ENCODE measurements at places on chromosomes 1 and 21. TPM values are rescaled to one million over a fixed set of nuclear protein-coding genes. Genes with fewer than 3 reads are reported as not detected.

- no peak for DNase-seq
These were observed 38.6 kb downstream of the GADD45A start for GRCh38 chr1:67723620-67724019.

The UQCRHL gene
- total RNA-seq: 0.83 TPM

DNA sequence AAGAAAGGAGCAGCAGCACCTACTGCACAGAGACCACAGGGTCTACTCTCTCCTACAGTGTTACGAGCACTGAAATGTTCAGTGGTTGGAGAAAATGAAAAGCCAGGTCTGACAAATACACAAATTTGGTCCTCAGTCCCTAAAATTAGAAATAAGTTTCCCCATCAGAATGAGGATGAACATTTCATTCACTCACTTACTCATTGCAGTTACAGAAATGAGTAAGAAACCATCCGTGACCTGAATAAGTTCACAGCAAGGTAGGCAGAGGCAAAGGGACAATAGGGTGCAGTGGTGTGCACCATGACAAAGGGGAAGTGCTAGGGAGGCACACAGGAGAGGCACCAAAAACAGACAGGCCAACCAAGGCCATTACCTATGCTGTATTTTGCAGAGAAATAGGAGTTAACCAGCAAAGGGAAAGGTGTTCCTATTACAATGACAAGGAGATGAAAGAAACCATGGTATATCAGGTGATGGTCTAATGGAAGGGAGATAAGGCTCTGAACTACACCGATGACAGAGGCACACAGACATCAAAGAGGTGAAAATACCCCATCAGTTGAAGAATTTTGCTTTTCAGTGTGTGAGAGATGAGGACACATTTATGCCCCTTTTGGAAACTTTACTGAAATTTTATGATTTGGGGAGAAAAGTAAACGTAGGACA is 29.4 kb downstream of the VAV3 start:
- no peak for DNase-seq

GRCh38 chr1:80448081-80448480 is 1352.7 kb upstream of the ADGRL2 start:
- no peak for DNase-seq

The TNFRSF8 gene
- 0.46 TPM for total RNA-seq

DNA sequence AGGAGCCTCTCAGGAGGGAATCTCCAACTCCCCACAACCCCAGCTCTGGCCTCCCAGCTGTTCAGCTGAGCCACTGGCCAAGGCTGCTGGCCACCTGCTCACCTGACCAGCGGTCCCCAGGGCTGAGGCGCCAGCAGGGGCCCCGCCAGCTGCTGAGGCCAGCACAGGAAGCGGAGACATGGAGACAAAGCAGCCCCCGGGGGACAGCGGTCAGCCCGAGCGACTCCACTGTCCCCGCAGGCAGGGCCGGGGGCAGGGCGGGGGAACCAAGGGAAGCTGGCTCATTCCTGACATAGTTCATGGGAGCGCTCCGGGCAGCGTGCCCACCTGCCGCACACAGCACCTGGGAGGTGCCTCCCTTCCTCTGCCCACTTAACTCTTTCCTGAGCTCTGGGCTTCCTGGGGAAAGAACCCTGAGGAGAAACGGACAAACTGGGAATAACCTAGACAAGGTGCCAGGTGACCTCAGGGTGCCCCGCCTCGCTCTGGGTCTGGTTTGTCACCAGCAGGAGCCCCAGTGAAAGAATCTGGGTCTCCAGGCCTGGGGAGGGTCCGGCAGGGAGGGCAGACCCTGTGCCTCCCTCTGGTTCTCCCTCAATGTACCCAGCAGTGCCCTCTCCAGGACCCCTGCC is 10.7 kb downstream of the EPHA2 start:
- DNase-seq: peak; percentile 93

The CFAP107 gene
- total RNA-seq: not detected

DNA sequence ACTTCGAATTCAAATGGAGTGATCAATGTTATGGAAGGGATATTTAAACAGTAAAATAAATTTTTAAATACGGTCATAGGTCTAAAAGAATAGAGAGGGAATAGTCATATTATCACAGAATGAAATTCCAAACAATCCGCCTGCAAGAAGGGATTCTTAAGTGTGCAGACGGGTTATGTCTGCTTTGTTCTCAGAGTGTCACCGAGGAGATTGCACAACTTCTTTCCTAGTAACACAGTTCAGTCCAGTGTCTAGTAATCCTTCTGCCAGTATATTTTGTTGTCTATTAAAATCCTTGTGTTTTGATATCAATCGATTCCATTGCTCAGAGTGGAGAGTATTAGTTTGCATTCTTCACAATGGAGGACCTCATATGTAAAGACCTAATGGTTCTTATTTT is 48.4 kb downstream of the LRRC53 start:
- DNase-seq: no peak

GRCh38 chr1:159925719-159926078 is 392 bp upstream of the TAGLN2 start:
- peak; percentile 43 for DNase-seq

DNA sequence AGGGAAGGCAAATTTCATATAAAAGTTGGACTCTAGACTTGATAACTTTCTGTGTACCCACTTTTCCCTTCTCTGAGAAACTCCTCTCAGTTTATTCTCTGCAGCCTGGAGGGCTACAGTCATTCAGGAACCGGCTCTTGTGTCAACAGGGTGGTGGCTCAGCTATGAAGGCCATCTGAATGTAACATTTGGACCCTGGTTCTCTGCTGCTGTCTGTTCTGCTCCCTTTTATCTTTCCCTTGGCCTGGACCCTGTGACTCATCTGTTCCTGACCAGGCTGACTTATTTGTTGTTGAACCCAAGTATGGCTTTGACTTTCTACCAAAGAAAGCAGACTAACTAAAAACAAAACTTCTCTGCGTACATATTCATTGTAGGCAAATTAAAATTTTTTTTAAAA is 75.4 kb downstream of the CENPF start:
- no peak for DNase-seq

The DNAJC8 gene
- 66.2 TPM for total RNA-seq

GRCh38 chr1:6743189-6744101 is 41.8 kb upstream of the CAMTA1 start:
- peak; percentile 51 for DNase-seq

The CD84 gene
- 15.0 TPM for total RNA-seq

DNA sequence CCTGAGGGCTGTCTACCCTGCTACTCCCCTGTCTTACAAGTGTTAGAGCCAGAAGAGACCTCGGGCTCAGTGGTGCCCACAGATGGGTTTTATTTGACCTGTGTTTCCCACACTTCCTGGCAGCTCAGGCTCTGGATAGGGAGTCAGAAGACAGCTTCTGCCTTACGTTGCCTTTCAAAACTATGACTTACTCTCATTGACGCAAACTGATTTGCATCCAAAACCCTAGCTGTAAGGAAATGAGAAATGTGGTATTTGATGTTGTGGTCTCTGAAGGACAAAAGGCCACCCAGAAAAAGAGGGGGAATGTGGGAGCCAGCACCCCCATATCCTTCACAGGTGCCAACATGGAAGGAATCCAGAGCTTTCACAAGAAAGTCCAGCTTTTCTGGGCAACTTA is 180.2 kb downstream of the ATG4C start:
- DNase-seq: no peak

GRCh38 chr1:161986328-161986727 is 37.3 kb downstream of the OLFML2B start:
- DNase-seq: no peak

GRCh38 chr1:238568735-238569134 is 678.0 kb upstream of the ZP4 start:
- no peak for DNase-seq

The TAF1A gene
- total RNA-seq: 3.0 TPM

DNA sequence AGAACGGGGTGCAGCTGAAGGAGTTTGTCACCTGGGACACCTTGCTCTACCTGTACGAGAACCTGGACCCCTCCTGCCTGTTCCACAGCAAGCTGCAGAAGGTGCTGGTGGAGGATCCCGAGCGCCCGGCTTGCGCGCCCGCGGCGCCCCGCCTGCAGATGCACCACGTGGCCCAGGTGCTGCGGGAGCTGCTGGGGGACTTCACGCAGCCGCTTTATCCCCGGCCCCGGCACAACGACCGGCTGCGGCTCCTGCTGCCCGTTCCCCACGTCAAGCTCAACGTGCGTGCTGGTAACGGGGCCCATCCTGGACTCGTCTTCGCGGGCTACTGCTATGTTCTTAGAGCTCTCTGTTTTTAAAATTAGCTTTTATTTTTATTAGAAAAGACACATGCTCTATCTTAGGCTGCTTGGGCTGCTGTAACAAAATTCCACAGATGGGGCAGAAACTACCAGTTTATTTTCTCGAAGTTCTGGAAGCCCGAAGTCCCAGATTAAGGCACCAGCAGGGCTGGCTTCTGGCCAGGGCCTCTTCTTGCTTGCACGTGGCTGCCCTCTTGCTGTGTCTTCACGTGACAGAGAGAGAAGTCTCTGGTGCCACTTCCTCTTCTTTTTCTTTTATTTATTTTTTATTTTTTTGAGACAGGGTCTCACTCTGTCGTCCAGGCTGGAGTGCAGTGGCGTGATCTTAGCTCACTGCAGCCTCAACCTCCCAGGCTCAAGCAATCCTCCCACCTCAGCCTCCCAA is 38.1 kb downstream of the TRPM2 start:
- DNase-seq: peak; percentile 55

GRCh38 chr21:24895885-24896734 is 711.2 kb downstream of the MRPL39 start:
- peak; percentile 61 for DNase-seq

The SPRR2A gene
- total RNA-seq: not detected

- DNase-seq: no peak
These were observed 178.6 kb upstream of the NRIP1 start for GRCh38 chr21:15243406-15243805.

The C1QB gene
- total RNA-seq: 554 TPM

The RNF186 gene
- total RNA-seq: not detected

DNA sequence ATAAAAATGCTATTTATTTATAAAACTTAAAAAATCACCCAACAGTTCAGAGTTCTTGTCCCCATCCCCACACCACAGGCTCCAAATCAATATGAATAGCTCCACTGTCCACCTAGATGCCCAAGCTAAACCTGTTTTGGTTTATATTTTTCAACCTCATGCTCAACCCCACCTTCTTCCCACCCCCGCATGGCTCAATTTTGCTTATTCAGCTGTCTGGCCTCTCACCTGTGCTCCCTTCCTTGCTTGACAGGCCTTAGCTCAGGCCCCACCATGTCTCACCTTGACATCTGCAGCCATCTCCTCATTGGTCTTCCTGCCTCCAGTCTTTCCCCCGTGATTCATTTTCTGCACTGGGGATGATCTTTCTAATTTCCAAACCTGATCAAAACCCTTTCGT is 17.8 kb downstream of the COA7 start:
- no peak for DNase-seq

The CFHR4 gene
- not detected for total RNA-seq

DNA sequence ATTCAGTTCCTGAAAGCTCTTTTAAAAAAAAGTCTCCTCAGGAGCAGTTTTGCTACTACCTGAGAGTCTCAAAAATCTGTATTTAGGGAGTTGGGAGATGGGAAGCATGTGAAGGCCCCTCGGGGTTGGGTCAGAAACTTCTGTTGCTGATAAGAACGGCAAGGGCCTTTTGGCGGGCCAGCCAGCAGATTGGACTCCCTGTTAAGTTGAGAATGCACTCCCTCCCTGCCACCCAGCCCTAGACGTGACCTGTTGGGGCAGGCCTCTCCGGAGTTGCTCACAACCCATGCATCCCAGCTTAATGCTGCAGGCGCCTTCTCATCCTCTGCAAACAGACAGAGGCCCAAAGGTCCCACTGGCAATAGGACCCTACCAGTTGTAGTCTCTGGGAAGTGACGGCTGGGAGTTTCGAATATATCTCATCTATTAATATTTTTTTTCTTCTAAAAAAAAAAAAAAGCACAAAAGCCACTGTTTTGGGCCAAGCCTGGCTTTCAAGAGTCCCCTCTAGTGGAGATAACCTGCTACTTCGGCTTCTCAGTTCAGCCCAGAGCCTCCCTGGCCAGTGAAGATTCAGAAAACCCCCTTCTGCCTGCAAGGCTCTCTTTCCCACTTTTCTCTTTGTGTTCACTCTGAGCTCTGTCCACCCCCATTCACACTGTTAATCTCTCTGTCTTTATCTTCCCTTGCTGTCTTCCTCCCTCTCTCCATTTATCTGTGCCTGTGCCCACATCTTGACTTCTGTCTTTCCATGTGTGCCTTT is 5.3 kb downstream of the PLXNA2 start:
- DNase-seq: no peak
